H9 (cell line): ENCODE measurements at places on chromosomes 2 and 18. TPM values are rescaled to one million over a fixed set of nuclear protein-coding genes. Genes with fewer than 3 reads are reported as not detected.

- no peaks in the 10 kb centered on the region for H3K27me3 ChIP-seq
- H3K27ac ChIP-seq, result no peak within 1 kb of the TSS
- peak within 1 kb of the TSS; percentile 17; the same call in 1 of the 3 replicates for H3K4me3 ChIP-seq
- DNase-seq, result peak; percentile 44
- H3K4me1 ChIP-seq, result no peaks in the 10 kb centered on the region
- H3K36me3 ChIP-seq, result no peaks in the 10 kb centered on the region
These were observed at the start of gene PLCD4 for GRCh38 chr2:218607436-218608115. Gene PLCD4, plus strand, starts transcription at chr2:218607899. Its CDS starts 7,841 bp downstream, at chr2:218615740.

GRCh38 chr2:231665245-231666170 lies 42.8 kb upstream of the PTMA start:
- peak overlapping the region; percentile 26 for H3K4me3 ChIP-seq
- DNase-seq, result peak; percentile 31

- H3K27me3 ChIP-seq, result no peaks in the 10 kb centered on the region
- H3K36me3 ChIP-seq, result no peaks in the 10 kb centered on the region
These were observed 33.4 kb upstream of the HPCAL1 start for GRCh38 chr2:10269291-10269690.

GRCh38 chr18:68391801-68392200 lies 323.1 kb downstream of the TMX3 start:
- H3K27ac ChIP-seq, result no peak overlapping the region
- H3K36me3 ChIP-seq, result no peaks in the 10 kb centered on the region
- no peaks in the 10 kb centered on the region for H3K4me1 ChIP-seq
- no peak for DNase-seq
- no peak overlapping the region for H3K4me3 ChIP-seq

GRCh38 chr18:66346833-66347588 lies 256.9 kb downstream of the CDH19 start:
- no peak overlapping the region for H3K27ac ChIP-seq
- DNase-seq, result no peak
- no peaks in the 10 kb centered on the region for H3K27me3 ChIP-seq
- no peak overlapping the region for H3K4me3 ChIP-seq
- no peaks in the 10 kb centered on the region for H3K4me1 ChIP-seq
- no peaks in the 10 kb centered on the region for H3K36me3 ChIP-seq

DNA sequence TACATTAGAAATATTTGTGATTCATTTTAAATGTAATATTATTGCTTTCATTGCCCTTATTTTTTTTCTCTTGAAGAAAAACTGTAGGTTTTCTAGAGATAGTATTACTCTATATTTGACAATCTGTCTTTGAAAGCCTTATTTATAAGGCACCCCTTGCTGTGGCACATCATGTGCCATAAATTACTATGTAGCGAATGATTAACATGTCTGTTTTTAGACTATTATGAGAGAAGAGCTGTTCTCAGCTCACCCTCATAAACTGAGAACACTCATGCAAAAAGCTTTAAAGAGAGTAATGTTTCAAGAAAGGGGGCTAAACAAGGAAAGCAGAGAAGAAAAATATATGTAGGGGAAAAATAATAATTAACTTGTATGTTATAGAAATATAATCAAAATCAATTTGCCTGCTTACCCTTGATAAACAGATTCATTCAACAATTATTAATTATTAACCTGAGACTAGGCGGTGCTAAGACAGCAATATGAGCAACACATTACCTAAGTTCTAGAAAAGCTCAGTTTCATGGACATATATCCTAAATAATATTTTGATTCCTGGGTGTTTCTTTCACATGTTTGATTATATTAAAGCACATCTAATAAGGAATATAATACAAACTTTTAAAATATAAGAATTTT lies 69.0 kb downstream of the RAB3GAP1 start:
- no peaks in the 10 kb centered on the region for H3K4me1 ChIP-seq
- H3K4me3 ChIP-seq, result no peak overlapping the region
- no peak overlapping the region for H3K27ac ChIP-seq
- DNase-seq, result no peak
- peaks cover 17% of the 10 kb centered on the region for H3K36me3 ChIP-seq

GRCh38 chr2:167480986-167481309 lies 592.7 kb downstream of the XIRP2 start:
- H3K4me1 ChIP-seq, result peaks cover 13% of the 10 kb centered on the region
- H3K27ac ChIP-seq, result peak overlapping the region; percentile 21
- no peaks in the 10 kb centered on the region for H3K27me3 ChIP-seq
- DNase-seq, result no peak
- no peaks in the 10 kb centered on the region; the same call in 1 of the 2 replicates for H3K36me3 ChIP-seq

GRCh38 chr2:134668821-134669220 lies 50.0 kb downstream of the TMEM163 start:
- no peaks in the 10 kb centered on the region; the same call in 2 of the 3 replicates for H3K36me3 ChIP-seq
- no peaks in the 10 kb centered on the region for H3K27me3 ChIP-seq
- no peak overlapping the region for H3K4me3 ChIP-seq
- no peak for DNase-seq
- H3K27ac ChIP-seq, result no peak overlapping the region
- peaks cover 3% of the 10 kb centered on the region; the same call in 1 of the 2 replicates for H3K4me1 ChIP-seq

DNA sequence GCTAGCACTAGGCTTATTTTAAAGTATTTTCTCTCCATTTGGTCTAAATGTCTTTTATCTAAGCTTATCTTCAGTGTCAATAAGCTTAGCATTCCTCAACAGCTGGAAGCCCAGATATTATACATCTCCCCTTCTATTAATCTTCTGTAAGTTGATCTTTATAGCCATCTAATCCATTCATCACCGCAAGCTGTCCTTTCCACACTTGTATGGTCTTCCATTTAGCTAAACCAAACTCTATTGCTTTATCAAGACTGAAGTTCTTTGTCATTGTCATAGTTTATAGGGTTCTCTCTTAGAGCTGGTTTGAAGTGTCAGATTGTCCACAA lies 101.3 kb upstream of the GPR45 start:
- no peaks in the 10 kb centered on the region for H3K4me1 ChIP-seq
- DNase-seq, result no peak
- H3K27me3 ChIP-seq, result no peaks in the 10 kb centered on the region
- no peak overlapping the region for H3K4me3 ChIP-seq
- peaks cover 7% of the 10 kb centered on the region; the same call in 1 of the 3 replicates for H3K36me3 ChIP-seq

NPC1 gene
- 24.2 TPM in 2 replicates for total RNA-seq

DNA sequence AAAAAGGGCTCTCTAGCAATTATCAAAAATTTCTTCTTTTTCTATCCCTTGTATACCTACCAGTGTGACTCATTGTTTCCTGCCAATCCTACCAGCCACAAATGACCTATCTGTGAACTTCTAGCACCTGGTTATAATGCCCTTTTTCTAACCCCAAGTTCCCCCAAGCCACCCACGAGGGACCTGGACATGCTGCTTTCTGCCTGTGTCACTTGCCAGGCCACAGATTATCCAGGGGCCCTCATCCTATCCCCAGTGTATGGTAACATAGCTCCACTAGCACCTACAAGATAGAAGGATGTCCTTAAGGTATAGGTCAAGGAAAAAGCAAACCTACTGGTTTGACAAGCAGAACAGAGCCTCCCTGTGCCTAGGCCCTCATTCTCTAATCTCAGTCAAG lies 26.8 kb downstream of the AAK1 start:
- H3K27ac ChIP-seq, result no peak overlapping the region
- no peak for DNase-seq
- no peaks in the 10 kb centered on the region; the same call in 1 of the 2 replicates for H3K4me1 ChIP-seq
- no peak overlapping the region for H3K4me3 ChIP-seq
- H3K27me3 ChIP-seq, result no peaks in the 10 kb centered on the region
- H3K36me3 ChIP-seq, result peaks cover 5% of the 10 kb centered on the region; the same call in 1 of the 3 replicates

DNA sequence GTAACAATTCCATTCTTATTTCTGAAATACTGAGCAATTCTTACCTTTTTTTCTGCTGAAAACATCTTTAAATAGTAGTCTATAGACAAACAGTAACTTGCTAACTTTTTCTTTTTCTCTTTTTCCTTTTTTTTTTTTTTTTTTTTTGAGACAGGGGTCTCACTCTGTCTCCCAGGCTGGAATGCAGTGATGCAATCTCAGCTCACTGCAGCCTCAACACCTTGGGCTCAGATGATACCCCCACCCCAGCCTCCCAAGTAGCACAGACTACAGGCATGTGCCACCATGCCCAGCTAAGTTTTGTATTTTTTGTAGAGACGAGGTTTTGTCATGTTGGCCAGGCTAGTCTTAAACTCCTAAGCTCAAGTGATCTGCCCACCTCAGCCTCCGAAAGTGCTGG lies 42.2 kb downstream of the MFSD6 start:
- DNase-seq, result no peak
- H3K36me3 ChIP-seq, result no peaks in the 10 kb centered on the region
- no peak overlapping the region for H3K4me3 ChIP-seq
- H3K4me1 ChIP-seq, result no peaks in the 10 kb centered on the region
